Muscle of leg (tissue), 16 donors: ENCODE measurements at places on chromosomes 5 and 9. TPM values are rescaled to one million over a fixed set of nuclear protein-coding genes. Genes with fewer than 3 reads are reported as not detected.
A peak's percentile ranks its signal among the peaks of the same experiment; 100 is the strongest.

The PCDHB4 gene
- polyA plus RNA-seq, result 2.5 TPM

The CARTPT gene
- polyA plus RNA-seq, result not detected

The MYOT gene
- polyA plus RNA-seq, result 213 TPM

The NIPSNAP3A gene
- polyA plus RNA-seq, result 55.8 TPM

The TMEM215 gene
- polyA plus RNA-seq, result 0.43 TPM

The IGIP gene
- polyA plus RNA-seq, result 2.9 TPM

The SHROOM1 gene
- polyA plus RNA-seq, result 2.3 TPM

GRCh38 chr5:148469501-148469935 is 85.8 kb downstream of the FBXO38 start:
- DNase-seq, result peak; percentile 8

- DNase-seq, result peak; percentile 73
Measured at GRCh38 chr9:79129865-79130480, 441.8 kb upstream of the TLE4 start.

DNA sequence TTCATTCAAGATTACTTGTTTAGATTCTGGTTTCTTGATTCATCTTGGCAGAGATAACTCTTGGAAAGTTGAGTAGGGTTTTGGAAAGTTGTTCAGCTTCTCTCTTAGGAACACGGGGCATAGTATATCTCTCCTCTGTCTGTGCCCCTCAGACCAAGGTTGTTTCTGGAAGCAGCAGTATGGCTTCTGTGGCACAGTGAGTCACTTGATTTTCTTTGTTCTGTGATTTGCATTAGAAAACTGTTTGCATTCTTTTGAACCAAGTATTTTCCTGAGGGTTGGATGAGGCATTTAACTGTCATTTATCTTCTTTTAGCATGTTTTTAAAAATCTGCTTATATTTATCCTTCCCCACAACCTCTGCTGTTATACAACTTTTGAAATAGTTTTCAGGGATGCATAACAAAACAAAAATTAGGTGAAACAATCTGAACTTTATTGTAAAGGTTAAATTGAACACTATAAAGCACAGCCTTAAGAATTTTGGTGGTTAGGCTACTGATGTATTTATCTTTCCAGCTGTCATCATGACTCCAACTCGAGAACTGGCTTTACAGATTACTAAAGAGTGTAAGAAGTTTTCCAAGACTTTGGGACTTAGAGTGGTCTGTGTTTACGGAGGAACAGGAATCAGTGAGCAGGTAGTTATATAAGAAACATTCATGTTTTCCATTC is 26.5 kb downstream of the DDX46 start:
- no peak for DNase-seq

GRCh38 chr9:94705162-94705702 is 21.3 kb upstream of the AOPEP start:
- no peak for DNase-seq

- DNase-seq, result no peak
Measured at GRCh38 chr9:127813686-127814226, 11.1 kb downstream of the FPGS start.

- no peak for DNase-seq
Measured at GRCh38 chr5:169686137-169686536, 49.1 kb downstream of the DOCK2 start.

DNA sequence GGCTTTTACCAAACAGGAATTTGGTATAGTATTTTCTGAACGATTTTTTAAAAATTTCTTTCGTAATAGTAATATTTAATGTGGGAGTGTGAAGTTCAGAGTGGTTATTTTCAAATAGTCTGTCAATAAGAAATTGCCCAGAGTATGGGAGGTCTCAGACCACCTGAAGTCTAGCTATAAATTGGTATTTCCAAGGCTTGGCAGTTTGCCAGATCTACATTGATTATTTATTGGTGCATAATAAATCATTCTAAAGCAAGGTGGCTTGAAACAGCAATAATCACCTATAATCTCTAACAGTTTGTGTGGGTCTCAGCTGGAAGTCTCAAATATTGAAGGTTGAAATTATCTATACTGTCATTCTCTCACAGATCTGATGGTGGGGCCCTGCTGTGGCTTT is 118.5 kb downstream of the PRR16 start:
- no peak for DNase-seq

DNA sequence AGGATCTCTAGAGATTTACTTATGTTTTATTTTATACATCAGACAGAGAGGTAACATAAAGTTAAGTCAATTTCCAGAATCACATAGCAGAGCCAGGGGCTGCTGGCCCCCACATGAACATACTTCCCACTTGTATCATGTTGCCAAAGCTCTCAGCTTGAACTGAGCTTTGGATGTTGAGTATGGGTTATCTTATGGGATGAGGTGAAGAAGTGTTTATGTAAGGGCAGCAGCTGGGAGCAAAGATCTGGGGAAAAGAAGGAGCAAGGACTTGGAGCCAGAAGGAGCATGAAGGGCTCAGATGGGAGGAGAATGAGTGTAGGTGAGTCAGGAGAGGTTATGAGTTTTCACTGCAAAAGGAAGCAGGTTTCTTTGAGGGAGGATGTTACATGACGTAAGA is 72.0 kb downstream of the MROH2B start:
- no peak for DNase-seq

- no peak for DNase-seq
Measured at GRCh38 chr5:42919600-42919999, 107.9 kb upstream of the SELENOP start.

GRCh38 chr5:77424921-77425320 is 67.2 kb downstream of the WDR41 start:
- DNase-seq, result no peak

- peak; percentile 52 for DNase-seq
Measured at GRCh38 chr5:141898448-141899049, 20.3 kb upstream of the PCDH1 start.

DNA sequence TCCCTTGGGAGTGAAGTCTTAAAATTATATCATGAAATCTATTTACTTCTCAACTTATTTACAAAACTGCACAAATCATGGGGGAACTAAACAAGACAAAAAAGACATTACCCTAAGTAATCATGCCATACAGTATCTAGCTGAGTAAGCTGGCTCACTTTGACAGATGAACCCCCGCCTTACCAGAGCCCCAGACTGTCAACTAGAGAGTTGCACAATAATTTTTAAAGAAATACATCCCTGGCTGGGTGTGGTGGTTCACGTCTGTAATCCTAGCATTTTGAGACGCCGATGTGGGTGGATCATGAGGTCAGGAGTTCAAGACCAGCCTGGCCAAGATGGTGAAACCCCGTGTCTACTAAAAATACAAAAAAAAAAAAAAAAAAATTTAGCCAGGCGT is 62.3 kb downstream of the LPAR1 start:
- DNase-seq, result no peak

DNA sequence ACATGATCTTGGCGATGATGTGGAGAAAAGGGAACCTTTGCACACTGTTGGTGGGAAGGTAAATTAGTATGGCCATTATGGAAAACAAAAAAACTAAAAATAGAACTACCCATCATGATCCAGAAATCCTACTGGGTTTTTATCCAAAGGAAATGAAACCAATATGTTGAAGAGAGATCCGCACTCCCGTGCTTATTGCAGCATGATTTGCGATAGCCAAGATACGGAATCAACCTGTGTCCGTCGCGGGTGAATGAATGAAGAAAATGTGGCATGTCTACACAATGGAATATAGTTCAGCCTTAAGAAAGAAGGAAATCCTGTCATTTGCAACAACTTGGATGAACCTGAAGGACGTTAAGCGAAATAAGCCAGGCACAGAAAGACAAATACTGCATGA is 84.5 kb downstream of the TTLL11 start:
- DNase-seq, result no peak

GRCh38 chr9:122053064-122053463 is 40.0 kb downstream of the TTLL11 start:
- no peak for DNase-seq

- DNase-seq, result no peak
Measured at GRCh38 chr5:179409806-179410205, 64.5 kb upstream of the ADAMTS2 start.

- no peak for DNase-seq
Measured at GRCh38 chr5:173303878-173304590, 24.2 kb downstream of the STC2 start.

DNA sequence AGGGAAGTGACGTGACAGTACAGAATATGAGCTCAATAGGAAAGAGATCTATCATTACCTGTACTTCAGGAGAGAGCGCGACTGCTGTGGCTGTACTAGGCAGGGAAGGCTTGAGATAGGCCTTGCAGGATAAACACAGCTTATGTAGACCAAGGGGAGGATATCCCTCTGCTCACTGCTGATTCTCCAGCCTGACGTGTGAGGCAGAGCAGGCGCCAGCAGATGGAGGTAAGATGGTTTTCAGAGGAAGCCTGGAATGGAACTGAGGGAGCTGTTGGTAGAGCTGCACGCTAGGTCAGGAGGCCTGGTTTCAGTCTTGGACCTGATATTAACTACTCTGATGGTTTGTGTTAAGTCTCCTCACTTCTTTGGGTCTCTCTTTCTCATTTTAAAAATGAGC is 291.4 kb downstream of the YTHDC2 start:
- DNase-seq, result no peak

DNA sequence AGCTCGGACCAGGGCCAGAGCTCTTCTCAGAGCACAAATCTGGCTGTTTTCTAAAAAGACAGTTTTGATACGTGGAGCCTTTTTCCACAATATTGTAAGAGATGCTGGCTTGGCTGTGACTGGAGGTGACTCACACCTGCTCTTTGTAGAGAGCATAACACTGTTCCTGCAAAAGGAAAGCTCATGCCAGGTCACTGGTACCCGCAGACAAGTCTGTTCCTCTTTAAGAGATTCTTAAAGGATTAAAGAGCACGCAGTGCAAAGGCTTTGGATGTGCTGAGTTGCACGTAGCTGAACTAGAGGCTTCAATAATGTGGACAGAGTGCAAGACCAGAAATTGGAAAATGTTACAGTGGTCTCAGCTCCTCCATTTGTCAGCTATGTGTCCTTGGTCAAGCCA is 19.0 kb downstream of the ACTL7B start:
- no peak for DNase-seq

GRCh38 chr5:172664018-172664417 is 23.0 kb downstream of the NEURL1B start:
- DNase-seq, result no peak

- DNase-seq, result no peak
Measured at GRCh38 chr5:91390268-91390667, 7.2 kb upstream of the ARRDC3 start.

- no peak for DNase-seq
Measured at GRCh38 chr9:127084076-127085039, 38.1 kb downstream of the ANGPTL2 start.

GRCh38 chr5:11672385-11673085 is 231.7 kb downstream of the CTNND2 start:
- DNase-seq, result no peak

GRCh38 chr9:137163365-137163715 is 6.5 kb downstream of the LRRC26 start:
- DNase-seq, result no peak

DNA sequence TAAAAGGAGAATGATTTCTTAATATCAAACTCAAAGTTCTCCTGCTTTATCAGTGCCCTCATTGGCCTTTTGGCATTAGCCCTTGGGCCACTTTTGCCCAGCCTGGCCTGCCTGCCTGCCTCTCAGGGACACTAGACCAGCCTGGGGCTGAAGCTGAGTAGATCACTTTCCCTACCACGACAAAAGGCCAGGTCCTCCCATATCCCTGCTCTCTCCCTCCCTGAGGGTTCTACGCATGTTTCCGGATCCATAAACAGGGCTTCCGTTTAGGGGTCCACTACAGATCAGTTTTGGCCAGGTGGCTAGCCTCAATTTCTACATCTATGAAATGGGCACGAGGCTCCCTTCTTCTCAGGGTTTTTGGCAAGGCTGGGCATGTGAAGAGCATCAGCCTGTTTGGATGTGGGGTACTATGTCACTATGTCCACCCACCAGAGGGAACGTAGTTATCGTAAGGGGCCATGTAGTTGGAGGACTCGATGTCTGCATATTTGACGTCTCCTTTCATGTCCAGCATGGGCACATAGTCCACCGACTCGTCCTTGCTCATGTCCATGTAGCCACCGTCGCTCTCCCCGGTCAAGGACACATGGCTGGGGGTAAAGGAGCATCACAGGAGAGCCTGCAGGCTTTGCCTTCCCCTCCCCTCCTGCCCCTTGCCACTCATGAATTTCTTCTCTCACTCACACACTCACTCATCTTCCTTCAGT is 34.0 kb downstream of the PDGFRB start:
- DNase-seq, result no peak

- DNase-seq, result peak; percentile 70
Measured at GRCh38 chr5:21802869-21803490, 1050.2 kb downstream of the CDH12 start.

GRCh38 chr5:51391175-51391574 is 7.9 kb downstream of the ISL1 start:
- no peak for DNase-seq

DNA sequence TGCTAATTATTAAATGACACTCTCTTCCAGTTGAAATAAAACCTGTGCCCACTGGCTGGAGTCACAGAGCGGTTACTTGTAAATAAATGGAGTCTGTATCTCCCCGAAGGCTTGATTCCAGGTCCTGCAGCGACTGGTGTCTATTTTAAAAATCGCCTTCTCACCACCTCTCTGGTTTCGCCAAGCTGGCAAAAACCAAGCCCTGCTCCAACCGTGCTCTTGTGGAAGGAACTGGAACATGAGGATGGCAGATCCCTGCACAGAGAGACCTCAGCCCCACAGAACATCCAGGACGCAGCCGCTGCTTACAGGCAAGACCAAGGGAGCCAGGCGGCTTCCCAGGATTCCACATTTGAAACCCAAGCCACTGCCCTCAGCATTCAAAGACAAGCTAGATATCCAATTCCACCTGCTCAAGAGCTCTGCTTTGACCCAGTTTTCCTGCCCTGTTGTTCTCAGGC is 15.0 kb downstream of the SEMA4D start:
- peak; percentile 49 for DNase-seq

DNA sequence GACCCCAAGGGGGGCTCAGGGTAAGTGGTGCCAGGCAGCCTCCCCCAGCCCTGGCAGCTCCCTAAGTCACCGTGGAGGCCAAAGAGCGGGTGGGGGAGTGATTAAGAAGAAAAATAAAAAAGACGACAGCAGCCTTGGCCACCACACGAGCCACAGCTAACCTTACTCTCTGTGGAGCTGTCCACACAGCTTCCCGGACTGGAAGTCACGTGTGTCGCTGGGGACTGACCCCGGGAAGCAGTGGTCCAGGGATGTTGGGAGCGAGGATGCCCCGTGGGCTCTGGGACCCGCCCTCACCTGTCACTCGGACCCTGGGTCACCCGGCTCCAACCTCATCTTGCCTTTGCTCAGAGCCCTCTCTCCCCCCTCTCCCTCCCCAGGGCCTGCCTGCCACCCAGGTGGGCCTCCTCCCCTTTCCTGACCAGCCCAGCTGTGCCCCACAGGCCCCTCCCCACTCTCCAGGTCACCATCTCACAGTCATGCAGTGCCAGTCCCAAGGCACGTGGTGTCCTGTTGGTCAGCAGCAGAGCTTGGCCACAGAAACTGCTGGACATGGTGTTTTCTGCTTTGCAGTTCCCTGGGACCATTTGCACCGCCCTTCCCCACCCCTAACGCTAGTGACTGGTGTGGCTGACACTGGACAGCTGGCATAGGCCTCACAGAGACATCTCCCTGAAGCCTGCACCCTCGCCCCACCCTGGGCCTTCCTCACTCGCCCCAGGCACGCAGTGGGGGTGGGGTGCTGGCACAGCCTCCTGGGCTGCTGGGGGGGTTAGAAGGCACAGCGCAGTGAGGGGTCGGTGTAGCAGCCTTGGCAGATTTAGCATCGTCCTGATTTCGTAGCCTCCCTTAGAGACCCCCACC is 9.8 kb upstream of the EXOC3 start:
- DNase-seq, result no peak

- no peak for DNase-seq
Measured at GRCh38 chr5:73835726-73836125, 209.7 kb downstream of the ARHGEF28 start.

- DNase-seq, result no peak
Measured at GRCh38 chr9:130359819-130360218, 84.9 kb upstream of the ASS1 start.
